ENCODE measurements at places on chromosomes 3 and 15. TPM values are rescaled to one million over a fixed set of nuclear protein-coding genes. Genes with fewer than 3 reads are reported as not detected.

The NUP210 gene
- total RNA-seq, result 83.5 TPM

- no peak overlapping the region for H3K4me3 ChIP-seq
- no peak overlapping the region for H3K27ac ChIP-seq
- H3K36me3 ChIP-seq, result no peaks in the 10 kb centered on the region
- H3K27me3 ChIP-seq, result peaks cover 3% of the 10 kb centered on the region
- no peaks in the 10 kb centered on the region for H3K4me1 ChIP-seq
Measured at GRCh38 chr3:134883697-134884385, 88.8 kb downstream of the EPHB1 start.

GRCh38 chr15:63970621-63971426 is 75.5 kb downstream of the DAPK2 start:
- DNase-seq, result no peak
- no peak overlapping the region for H3K4me3 ChIP-seq
- no peak overlapping the region for H3K27ac ChIP-seq
- H3K36me3 ChIP-seq, result no peaks in the 10 kb centered on the region
- no peaks in the 10 kb centered on the region for H3K27me3 ChIP-seq
- H3K4me1 ChIP-seq, result peaks cover 39% of the 10 kb centered on the region

The TPM1 gene
- total RNA-seq, result 9.8 TPM

The FSTL1 gene
- not detected for total RNA-seq

DNA sequence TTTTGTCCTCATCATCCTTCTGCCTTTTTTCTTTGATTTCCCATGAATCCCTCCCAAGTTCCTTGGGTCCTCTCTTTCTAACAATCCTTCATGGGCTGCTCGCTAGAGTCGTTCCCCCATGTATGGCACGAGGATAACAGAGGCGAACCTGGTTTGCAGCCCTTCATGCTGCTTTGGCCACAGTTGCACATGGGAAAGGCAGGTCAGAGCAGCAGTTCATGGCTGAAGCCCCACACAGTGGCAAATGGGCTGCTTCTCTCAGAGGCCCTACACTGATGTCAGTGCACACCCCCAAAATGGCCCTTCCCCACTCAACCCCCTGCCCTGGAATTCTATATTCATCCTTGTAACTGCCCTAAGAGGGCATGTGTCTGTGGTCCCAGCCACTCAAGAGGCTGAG is 335.4 kb upstream of the IGF1R start:
- H3K27me3 ChIP-seq, result no peaks in the 10 kb centered on the region
- no peaks in the 10 kb centered on the region for H3K36me3 ChIP-seq
- H3K27ac ChIP-seq, result no peak overlapping the region
- peaks cover 2% of the 10 kb centered on the region for H3K4me1 ChIP-seq

DNA sequence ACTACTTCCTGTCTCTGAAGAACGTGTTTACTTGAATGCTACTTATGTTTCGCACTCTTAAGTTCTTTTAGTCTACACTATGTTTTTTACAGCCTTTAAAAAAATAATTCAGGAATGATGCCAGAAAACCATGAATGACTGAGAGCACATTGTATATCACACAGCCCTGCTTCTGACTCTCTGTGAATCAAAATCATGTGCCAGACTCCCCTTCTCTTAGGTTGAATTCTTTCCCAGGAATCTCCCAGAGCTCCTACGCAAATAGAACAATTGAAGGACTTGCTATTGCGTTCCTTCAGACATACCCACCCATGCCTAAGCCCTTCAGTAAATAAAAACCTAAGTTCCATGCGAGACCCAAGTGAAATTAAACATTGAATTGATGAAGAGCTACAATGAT is 782.0 kb upstream of the ALCAM start:
- H3K27ac ChIP-seq, result no peak overlapping the region
- H3K27me3 ChIP-seq, result no peaks in the 10 kb centered on the region
- no peak for DNase-seq
- H3K4me1 ChIP-seq, result no peaks in the 10 kb centered on the region

- H3K27ac ChIP-seq, result no peak overlapping the region
- no peaks in the 10 kb centered on the region for H3K36me3 ChIP-seq
- H3K4me3 ChIP-seq, result no peak overlapping the region
- no peak for DNase-seq
- H3K27me3 ChIP-seq, result no peaks in the 10 kb centered on the region
Measured at GRCh38 chr3:104855702-104856101, 511.0 kb upstream of the ALCAM start.

GRCh38 chr3:29185706-29186105 is 95.2 kb upstream of the RBMS3 start:
- H3K27me3 ChIP-seq, result no peaks in the 10 kb centered on the region
- no peaks in the 10 kb centered on the region for H3K4me1 ChIP-seq
- H3K36me3 ChIP-seq, result no peaks in the 10 kb centered on the region
- no peak overlapping the region for H3K27ac ChIP-seq

- H3K27me3 ChIP-seq, result no peaks in the 10 kb centered on the region
- H3K36me3 ChIP-seq, result no peaks in the 10 kb centered on the region
- no peak for DNase-seq
- no peaks in the 10 kb centered on the region for H3K4me1 ChIP-seq
Measured at GRCh38 chr3:61595288-61595687, 33.9 kb downstream of the PTPRG start.

- no peak for DNase-seq
- no peak overlapping the region for H3K27ac ChIP-seq
- H3K4me1 ChIP-seq, result no peaks in the 10 kb centered on the region
Measured at GRCh38 chr3:151558661-151559060, 97.8 kb upstream of the IGSF10 start.

The SERINC4 gene
- not detected for total RNA-seq

DNA sequence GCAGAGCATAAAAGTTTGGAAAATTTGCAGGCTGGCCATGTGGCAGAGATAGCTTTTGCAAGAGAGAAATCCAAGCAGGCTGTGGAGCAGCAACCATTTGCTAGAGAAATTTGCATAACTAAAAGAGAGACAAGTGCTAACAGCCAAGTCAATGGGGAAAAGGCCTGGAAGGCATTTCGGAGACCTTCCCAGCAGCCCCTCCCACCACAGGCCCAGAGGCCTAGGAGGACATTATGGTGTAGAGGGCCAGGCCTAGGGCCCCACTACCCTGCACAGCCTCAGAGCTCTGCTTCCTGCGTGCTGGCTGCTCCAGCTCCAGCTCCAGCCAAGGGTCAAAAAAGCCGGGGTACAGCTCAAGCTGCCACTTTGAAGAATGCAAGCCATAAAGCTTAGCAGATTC is 82.7 kb downstream of the MYO5A start:
- H3K4me3 ChIP-seq, result no peak overlapping the region
- no peaks in the 10 kb centered on the region for H3K36me3 ChIP-seq
- H3K27ac ChIP-seq, result no peak overlapping the region
- H3K4me1 ChIP-seq, result peaks cover 10% of the 10 kb centered on the region

DNA sequence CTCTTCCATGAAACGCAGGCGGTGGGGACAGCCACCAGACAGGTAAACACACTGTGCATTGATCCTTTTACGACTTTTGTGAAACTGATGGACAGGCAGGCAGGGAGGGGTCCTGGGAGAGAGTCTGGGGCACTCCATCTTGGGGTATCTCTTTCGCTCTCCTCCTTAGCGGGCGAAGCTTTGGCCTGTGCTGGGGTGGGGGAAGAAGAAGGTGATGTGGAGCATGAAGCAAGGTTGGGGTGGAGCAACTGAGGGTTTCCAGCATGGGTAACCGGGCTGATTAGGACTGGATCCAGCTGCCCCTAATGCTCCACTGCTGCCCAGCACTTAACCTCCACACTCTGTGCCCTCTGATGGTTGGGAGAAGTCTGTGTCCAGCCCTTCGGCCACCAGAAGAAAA is 25.6 kb downstream of the MUC20 start:
- no peaks in the 10 kb centered on the region for H3K27me3 ChIP-seq
- H3K4me1 ChIP-seq, result peaks cover 18% of the 10 kb centered on the region
- no peaks in the 10 kb centered on the region for H3K36me3 ChIP-seq
- H3K27ac ChIP-seq, result no peak overlapping the region
- DNase-seq, result no peak
- H3K4me3 ChIP-seq, result no peak overlapping the region

The MESD gene
- total RNA-seq, result 10.2 TPM

The TRAT1 gene
- total RNA-seq, result 82.6 TPM

GRCh38 chr3:170426240-170426797 is 7.7 kb downstream of the CLDN11 start:
- H3K36me3 ChIP-seq, result no peaks in the 10 kb centered on the region
- no peaks in the 10 kb centered on the region for H3K27me3 ChIP-seq
- no peak overlapping the region for H3K4me3 ChIP-seq
- no peak overlapping the region for H3K27ac ChIP-seq
- no peaks in the 10 kb centered on the region for H3K4me1 ChIP-seq
- no peak for DNase-seq

The P2RY13 gene
- 0.08 TPM for total RNA-seq

DNA sequence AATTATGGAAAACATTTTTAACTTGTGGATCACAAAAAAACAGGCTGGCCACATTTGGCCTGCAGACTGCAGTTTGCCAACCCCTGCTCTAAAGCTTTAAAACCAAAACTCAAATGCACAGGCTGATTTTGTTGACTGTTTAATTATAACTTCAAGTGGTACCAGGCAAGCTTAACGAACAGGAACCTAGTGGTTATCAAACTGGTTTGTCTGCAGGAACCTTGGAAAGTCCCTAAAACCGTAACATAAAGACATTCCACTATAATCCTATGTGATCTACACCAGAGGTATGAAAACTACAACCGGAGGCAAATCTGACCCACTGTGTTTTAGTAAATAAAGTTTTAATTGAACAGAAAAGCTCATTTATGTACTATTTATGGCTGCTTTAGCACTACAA is 52.4 kb downstream of the TBL1XR1 start:
- no peak for DNase-seq
- peaks cover 48% of the 10 kb centered on the region for H3K4me1 ChIP-seq
- peak overlapping the region; percentile 39 for H3K27ac ChIP-seq
- no peaks in the 10 kb centered on the region for H3K36me3 ChIP-seq
- peak overlapping the region; percentile 8 for H3K4me3 ChIP-seq

The UMPS gene
- total RNA-seq, result 19.7 TPM

DNA sequence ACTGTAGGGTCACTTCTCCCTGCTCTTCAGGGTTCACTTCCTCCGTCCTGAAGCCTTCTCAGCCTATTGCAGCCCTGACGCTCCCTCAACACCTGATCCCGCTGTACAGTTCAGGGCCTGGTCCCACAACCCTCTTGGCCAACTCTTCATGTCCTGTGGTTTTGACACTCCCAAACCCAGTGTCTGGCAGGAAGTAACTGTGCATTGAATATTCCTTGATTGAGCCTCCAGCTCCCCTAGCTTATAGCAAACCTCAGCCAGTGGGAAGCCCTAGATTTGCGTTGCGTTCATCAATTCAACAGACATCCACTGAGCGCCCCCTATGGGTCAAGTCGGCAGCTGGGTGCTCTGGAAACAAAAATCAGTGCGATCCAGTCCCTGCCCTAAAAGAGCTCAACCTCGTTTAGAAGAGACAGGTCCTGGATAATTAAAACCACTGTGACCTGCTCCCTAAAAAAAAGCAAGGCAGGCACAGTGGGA is 13.5 kb downstream of the UBAP1L start:
- H3K4me1 ChIP-seq, result no peaks in the 10 kb centered on the region
- H3K36me3 ChIP-seq, result peaks cover 53% of the 10 kb centered on the region
- H3K27me3 ChIP-seq, result no peaks in the 10 kb centered on the region
- H3K27ac ChIP-seq, result no peak overlapping the region
- H3K4me3 ChIP-seq, result no peak overlapping the region
- DNase-seq, result peak; percentile 14

Data from CD4-positive, alpha-beta T cell (primary cell).